ENCODE measurements at places on chromosomes 5 and 9. TPM values are rescaled to one million over a fixed set of nuclear protein-coding genes. Genes with fewer than 3 reads are reported as not detected.

ADAMTSL1 gene
- total RNA-seq, result under 0.01 TPM

GRCh38 chr9:14251154-14252071 lies 62.5 kb downstream of the NFIB start:
- no peak for DNase-seq

DNA sequence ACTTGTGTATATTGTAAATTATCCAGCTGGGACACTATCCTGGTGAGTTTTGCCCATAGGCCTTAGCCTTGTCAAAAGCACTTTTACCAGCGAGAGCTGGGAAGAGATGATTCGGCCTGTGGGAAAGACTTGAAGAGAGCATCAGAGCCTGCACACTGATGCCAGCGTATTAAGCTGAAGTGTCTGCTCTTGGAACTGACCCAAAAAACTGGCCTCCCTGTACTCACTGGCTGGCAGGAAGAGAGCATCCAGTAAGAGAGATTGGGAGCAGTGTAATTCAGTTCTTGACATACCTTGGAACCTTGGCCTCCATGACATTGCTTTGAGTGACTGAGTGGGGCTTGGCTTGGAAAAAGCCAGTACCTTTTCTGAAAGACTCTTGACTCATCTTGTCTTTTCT lies 73.7 kb downstream of the ZNF462 start:
- DNase-seq, result no peak

- DNase-seq, result no peak
Measured at GRCh38 chr5:3598207-3598606, 2.6 kb downstream of the IRX1 start.

DNA sequence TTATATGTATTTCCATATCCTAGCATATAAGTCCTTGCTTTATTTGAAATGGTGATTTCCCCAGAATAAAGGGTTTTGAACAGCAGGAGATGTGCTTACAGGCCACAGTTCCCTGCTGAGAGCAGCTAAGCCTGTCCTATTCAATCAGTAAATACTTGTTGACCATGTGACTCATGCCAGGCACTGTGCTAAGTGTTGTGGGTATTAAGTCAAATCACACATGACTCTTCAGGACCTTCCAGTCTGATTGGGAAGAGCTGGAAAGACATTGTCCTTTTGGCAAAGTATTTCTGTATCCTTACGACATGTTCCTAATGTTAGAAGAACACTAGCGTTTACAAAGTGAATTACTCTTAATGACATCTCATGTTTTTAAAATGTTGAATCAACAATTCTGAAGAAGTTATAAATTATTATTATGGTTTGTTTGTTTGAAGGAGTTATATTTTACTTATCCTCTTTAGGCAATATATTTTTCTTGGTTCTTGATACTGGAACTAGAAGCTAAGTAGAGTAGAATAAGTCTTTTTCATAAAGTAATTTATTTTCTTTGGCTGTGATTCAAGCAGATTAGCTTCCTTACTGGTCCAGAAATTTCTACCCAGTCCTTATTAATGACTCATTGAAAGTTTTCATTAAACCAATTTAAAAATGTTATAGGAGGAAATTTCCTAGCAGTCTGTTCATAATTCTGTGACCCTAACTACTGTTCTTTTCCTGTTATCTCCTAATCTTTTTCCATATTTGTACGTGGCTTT lies 82.1 kb downstream of the GAPVD1 start:
- no peak for DNase-seq

GRCh38 chr5:19140276-19140675 lies 847.7 kb downstream of the CDH18 start:
- no peak for DNase-seq

- DNase-seq, result no peak
Measured at GRCh38 chr5:160567031-160567705, 145.5 kb downstream of the PTTG1 start.

All from hematopoietic multipotent progenitor cell (in vitro differentiated cells).